Activated CD4-positive, alpha-beta T cell treated with anti-CD3 and anti-CD28 coated beads for 36 hours (primary cell): ENCODE measurements at places on chromosomes 16 and 17.

DNA sequence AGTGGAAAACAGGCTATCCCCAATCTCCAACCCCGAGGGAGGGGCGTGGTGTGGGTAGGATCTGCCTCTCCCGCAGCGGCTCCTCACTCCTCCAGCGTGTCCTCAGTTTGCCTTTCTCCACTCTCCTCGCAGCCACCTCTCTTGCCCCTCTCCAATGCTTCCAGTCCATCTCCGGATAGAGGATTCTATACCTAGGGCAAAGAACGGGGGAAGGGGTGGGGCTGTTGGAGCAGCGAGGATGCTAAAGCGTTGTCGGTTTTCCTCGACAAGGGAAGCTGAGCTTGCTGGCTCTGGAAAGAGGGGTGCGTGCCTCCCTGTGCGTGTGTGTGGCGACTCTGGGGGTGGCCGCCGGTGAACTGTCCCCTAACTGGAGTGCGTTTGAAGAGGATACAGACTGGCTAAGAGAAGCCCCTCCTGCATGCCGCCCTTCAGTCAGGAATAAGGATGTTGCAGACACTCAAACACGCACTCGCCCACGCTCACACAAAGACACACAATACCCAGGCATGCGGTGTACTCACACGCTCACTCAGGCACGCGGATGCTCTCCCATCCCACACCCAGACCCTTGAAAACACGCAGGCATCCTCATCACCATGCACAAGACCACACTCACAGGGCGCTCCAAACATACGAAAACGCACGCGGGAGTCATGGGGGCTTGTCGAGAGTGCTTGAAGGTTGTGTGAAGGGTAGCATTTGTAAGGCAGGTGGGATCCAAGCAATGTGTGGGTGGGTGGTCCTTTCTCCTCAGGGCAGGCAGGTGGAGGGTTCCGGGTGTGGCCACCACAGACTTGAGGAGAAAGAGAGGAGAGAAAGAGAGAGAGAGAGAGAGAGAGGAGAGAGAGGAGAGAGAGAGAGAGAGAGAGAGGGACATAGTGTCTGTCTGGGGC lies 655 bp upstream of the GPR139 start:
- no peak for DNase-seq

DNA sequence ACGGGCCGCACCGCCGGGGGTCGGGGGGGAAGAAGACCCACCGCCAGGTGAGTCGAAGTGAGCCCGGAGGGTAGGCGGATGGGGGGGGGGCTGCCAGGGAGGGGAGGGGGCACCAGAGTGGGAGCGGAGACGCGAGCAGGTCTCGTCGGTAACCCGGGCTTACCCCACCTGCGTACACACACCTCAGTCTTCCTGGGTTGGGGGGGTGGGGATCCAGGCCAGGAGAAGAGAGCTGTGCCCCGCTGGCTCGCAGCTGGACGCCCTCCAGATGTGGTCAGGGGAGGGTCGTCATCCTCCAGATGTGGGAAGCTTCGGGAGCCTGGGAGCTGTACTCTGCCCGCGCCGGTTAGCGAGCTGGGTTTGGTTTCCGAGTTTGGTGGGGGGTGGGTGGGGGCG lies 1.2 kb downstream of the CACNA1G start:
- no peak for DNase-seq

- no peak for DNase-seq
These were observed 11.2 kb upstream of the ORAI3 start for GRCh38 chr16:30937692-30938091.

DNA sequence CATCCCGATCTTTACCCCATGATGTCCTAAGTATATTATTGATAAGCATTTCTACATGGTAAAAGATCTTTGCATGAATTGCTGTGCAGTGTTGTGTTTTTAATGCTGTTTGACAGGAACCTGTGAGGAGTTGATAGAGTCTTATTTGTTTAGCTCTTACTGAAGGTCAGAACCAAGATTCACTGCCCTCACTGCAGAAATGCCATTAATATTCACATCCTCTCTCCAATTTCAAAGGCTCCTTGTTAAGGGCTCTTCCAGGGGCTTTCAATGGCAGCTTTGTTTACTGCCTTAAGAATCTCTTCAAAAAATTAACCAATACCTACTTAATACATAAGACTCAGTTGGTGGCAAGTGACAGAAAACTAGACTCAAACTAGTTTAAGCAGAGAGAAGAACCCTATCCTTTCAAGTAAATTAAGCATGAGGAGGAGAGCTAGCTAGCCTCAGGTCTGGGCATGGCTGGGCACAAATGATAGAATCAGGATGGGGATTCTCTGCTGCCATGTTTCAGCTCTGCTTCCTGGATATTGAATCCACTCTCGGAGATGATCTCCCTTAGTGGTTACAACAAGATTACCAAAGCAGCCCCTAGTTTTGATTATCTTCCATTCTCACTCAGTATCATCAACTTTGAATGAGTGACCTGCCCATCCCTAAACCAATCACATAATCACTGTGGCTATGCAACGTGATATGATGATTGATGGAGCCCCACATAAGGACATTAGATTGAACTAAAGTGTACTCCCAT lies 311.8 kb downstream of the CDH11 start:
- DNase-seq, result no peak

DNA sequence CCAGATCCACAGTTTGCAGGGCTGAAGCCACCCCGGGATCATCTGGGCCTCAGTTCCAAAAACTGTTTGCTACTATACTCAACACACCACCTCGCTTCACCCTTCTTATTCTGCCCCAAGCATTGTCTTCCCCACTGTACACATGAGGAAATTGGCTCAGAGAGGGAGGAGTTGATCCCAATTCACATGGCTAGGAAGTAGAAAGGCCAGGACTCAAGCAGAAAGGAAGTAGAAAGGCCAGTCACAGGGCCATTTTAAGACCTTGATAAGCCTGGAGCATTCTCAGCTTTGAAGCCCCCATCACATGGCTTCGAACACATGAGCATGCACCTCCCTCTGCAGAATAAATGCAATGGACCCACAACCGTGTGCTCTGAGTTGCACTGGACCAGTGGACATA lies 7.7 kb upstream of the PRSS22 start:
- DNase-seq, result no peak

DNA sequence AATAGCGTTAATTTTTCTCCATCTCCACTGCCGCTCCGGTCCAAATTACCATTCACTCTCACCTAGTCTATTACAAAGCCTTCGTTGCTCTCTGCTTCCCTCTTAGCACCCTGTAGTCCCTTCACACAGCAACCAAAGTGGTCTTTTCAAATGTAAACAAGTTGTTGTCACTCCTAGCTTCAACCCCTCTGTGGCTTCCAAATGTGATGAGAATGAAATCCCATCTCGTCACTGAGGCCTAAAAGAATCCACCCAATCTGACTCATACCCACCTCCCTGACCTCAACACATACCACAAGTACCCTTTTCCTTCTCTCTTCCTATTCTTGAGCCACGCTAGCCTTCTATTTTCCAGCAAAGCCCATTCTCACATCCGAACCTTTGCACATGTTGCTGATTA lies 2.2 kb upstream of the PELP1 start:
- no peak for DNase-seq

DNA sequence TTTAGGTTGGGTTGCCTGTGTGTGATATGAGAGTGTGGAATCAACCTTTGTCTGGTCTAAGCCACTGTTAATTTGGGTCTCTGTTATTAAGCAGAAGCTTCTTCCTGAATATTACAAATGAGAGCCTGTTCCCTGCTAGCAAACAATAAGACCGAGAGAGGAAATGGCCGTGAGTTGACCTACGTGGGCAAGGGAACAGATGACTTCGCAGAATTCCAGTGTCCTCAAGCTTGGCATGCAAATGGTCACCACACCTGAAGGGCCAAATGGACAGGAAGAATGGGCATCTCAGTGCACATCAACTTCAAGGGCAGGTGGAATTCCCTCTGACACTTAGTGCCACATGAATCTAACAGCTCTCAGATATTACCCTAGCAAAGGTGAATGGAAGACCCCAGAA lies 250.8 kb upstream of the FOXF1 start:
- DNase-seq, result no peak

GRCh38 chr17:676060-676700 lies 38.5 kb downstream of the VPS53 start:
- no peak for DNase-seq

- DNase-seq, result no peak
These were observed 89.1 kb upstream of the TBX2 start for GRCh38 chr17:61310590-61310989.

GRCh38 chr16:22070361-22071330 lies 21.7 kb upstream of the VWA3A start:
- no peak for DNase-seq

GRCh38 chr16:87457709-87458423 lies 35.0 kb downstream of the ZCCHC14 start:
- DNase-seq, result peak; percentile 64

DNA sequence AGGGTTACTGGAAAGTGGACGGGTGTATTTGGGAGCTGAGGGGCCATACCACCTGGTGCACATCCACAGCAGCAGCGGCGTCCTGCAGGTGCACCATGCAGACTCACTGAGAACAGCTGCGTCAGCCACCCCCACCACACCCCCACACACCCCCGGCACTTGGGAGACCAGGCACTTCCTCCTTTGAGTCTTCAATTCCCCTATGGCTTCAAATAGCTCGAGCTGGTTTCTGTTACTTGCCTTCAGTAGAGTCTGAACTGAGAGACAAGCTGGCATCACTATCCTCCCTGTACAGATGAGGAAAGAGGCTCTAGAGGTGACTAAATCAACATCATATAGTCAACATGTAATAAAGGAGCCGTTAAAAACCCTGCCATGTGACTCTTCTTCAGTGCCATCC lies 15.4 kb downstream of the CUEDC1 start:
- DNase-seq, result peak; percentile 27

DNA sequence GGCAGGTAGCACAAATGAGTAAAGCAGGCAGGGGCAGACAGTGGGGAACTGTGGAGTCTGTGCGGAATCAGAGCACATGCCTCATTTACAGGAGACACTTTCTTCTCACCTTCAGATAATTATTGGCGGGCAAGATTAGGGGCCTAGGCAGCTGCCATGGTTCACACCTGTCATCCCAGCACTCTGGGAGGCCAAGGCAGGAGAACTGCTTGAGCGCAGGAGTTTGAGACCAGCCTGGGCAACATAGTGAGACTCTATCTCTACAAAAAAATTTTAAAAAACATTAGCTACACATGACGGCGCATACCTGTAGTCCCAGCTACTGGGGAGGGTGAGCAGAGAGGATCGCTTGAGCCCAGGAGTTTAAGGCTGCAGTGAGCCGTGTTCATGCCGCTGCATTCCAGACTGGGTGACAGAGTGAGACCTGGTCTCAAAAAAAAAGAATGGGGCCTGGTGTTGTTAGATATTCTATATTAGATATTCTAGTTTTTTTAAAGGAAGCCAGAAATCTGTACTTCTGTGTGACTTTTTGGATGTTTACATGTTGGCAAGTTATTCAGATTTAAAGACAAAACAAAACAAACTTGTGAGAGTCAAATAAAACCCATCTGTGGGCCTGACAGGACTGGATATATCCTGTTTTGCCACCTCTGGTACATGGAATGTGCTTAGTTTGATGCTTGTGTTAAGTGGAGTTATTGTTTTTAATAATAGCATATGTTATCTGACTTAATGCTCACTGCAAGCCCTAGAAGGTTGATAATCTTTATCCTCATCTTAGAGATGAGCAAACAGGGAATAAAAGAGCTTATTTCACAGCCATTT lies 4.9 kb upstream of the LPCAT2 start:
- DNase-seq, result no peak

DNA sequence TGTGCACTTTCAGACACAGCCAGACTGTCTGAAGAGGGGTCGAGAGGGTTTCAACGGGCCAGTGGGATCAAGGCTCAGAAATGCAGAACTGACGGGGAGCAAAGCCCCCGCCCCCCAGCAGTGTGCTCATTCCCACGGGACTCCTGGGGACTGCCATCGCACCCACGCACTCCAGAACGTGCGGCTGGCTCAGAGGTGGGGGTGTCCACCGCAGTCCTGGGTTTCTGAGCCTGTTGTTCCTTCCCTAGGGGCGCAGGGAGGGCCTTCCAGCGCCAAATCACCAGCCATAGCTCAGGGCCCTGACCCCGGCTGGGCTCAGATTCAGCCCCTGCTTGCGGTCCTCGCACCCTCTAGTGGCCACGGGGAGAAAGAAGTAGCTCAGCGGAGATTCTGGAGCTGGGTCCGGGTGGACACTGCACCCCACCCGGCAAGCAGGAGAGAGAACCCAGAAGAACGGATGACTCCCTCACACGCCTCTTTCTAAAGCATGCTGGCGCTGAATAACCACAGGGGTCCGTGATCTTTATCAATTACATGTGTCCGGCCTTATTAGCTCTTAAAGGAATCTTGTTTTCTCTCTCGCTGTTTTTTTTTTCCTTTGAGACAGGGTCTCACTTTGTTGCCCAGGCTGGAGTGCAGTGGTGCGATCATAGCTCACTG lies 45.0 kb upstream of the USP7 start:
- DNase-seq, result peak; percentile 84

GRCh38 chr17:48153691-48154358 lies 46.3 kb downstream of the SNX11 start:
- DNase-seq, result peak; percentile 30

GRCh38 chr16:79691007-79691406 lies 90.5 kb upstream of the MAF start:
- DNase-seq, result no peak

DNA sequence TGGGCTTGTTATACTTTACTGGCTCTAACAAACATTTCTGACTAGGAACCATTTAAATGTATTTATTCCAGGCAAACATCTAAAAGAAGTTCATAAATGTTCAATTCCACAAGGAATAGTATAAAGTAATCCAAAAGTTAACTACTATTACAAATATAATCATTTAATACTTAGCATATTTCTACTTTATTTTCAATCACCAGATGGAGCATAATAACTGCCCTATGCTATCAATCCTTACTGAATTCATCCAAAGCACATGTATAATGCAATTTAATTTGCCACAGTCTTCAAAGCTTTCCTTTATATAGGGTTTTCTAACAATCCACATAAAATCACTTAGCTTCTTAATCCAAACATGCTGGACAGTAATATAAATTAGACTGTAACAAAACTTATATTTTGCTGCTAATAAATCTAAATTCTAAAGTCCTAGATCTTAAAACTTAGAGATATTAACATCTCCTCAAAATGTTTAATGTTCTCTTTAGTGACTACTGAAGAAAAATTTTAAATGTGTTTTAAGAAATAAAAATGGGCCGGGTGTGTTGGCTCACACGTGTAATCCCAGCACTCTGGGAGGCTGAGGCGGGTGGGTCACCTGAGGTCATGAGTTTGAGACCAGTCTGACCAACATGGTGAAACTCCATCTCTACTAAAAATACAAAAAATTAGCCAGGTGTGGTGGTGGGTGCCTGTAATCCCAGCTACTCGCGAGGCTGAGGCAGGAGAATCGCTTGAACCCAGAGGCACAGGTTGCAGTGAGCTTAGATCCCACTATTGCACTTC lies 5.9 kb downstream of the MEIOB start:
- no peak for DNase-seq

- no peak for DNase-seq
These were observed 154.8 kb downstream of the VPS53 start for GRCh38 chr17:559551-560431.
